ENCODE measurements at places on chromosomes 11 and 22.

DNA sequence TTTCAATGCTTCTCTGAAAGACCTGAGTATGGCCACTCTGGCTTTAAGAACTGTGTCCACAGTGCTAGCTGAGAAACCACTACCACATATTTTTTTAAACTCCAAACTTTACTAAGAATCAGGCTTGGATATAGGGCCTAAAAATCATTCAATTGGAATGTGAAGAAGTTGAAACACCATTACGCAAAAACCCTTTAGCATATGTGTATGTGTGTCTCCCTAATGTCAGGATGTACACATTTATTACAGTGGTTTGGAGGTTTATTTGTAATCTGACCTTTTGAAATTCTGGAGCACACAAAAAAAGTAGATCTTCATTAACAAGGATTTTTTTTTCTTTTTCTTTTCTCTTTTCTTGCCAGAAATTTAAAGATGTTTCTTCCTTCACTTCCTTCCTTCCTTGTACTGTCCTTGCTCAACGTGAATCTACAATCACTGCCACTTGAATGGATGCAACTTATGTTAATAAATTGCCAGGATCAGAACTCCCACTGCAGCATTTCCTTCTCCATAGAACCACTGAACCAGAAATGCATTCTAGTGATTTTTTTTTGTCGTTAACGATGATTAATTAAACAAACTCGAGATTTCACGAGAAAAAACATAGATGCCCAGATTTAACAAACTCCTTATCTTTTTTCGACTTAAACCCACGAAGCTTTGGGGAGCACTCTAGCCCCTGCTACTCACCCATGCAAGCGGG is 3.1 kb upstream of the ADM start:
- H3K4me3 ChIP-seq = peak overlapping the region; percentile 89
- H3K36me3 ChIP-seq = peaks cover 12% of the 10 kb centered on the region
- no peak for DNase-seq
- peak overlapping the region; percentile 83 for H3K27ac ChIP-seq
- H3K4me1 ChIP-seq = peaks cover 37% of the 10 kb centered on the region

- H3K4me1 ChIP-seq = peaks cover 40% of the 10 kb centered on the region
- H3K36me3 ChIP-seq = peaks cover 20% of the 10 kb centered on the region
- H3K4me3 ChIP-seq = peak overlapping the region; percentile 97
Observed at GRCh38 chr11:73760135-73760678, 667 bp downstream of the RAB6A start.

- no peak overlapping the region for H3K27ac ChIP-seq
- peaks cover 8% of the 10 kb centered on the region for H3K4me1 ChIP-seq
- no peak overlapping the region for H3K4me3 ChIP-seq
Observed at GRCh38 chr22:45626198-45626651, 45.4 kb upstream of the ATXN10 start.

DNA sequence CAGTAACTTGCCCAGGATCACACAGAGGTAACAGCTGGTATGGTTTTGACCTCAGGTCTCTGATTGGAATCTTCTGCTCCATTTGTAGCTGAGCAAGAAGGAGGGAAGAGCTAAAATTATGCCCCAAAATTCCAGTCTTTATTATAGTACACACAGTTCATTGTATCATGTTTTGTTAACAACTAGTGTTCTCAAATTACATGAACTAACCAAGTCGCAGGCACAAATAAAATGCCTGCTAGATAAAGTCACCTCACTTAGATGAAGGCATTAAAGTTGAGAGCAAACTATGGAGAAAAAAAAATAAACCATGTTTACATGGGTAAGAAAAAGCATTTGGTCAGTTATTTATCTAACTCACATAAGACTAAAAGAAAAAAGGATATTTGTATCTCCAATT is 58.8 kb downstream of the PDGFD start:
- no peak for DNase-seq
- no peaks in the 10 kb centered on the region for H3K27me3 ChIP-seq
- H3K27ac ChIP-seq = no peak overlapping the region
- no peak overlapping the region for H3K4me3 ChIP-seq
- no peaks in the 10 kb centered on the region for H3K4me1 ChIP-seq

DNA sequence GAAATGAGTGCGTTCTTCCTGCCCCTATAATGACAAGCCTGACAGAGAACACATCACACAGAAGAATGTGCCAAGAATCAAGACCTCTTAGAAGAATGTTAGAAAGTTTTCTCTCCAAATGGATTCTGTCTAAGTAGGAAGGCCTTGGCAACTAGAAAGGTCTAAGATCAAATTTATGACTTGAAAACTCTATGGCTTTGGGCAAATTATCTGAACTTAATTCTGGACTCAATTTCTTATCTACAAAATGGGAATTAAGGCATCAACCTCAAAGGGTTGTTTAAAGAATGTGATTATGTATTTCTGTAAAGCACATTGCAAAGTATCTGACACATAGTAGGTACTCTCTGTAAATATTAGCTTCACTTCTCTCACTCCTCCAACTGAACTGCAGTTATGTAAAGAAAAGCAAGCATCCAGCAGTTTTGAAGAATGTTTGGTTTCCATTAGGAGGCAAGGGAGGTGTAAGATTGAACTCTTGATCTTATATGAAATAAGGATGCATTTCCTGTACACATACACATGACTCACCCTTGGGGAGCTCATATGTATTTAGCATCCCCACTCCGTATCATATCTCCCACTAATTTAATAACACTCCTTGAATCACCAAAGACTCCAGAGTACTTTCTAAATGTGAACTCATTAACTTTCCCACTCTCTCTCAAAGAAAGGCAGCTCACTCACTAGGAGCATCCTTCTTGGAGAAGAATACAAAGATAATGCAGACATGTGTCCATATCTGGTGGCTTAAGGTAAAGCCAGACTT is 77.6 kb downstream of the ETS1 start:
- DNase-seq = no peak
- H3K27ac ChIP-seq = peak overlapping the region; percentile 97
- H3K4me1 ChIP-seq = peaks cover 97% of the 10 kb centered on the region
- peaks cover 96% of the 10 kb centered on the region for H3K36me3 ChIP-seq

GRCh38 chr11:14741195-14741594 is 97.6 kb downstream of the PDE3B start:
- H3K27ac ChIP-seq = peak overlapping the region; percentile 11
- no peak for DNase-seq
- H3K4me1 ChIP-seq = peaks cover 41% of the 10 kb centered on the region
- no peaks in the 10 kb centered on the region for H3K36me3 ChIP-seq

GRCh38 chr11:66082946-66083698 is 13.1 kb downstream of the PACS1 start:
- H3K27me3 ChIP-seq = no peaks in the 10 kb centered on the region
- no peaks in the 10 kb centered on the region for H3K36me3 ChIP-seq
- no peak for DNase-seq

DNA sequence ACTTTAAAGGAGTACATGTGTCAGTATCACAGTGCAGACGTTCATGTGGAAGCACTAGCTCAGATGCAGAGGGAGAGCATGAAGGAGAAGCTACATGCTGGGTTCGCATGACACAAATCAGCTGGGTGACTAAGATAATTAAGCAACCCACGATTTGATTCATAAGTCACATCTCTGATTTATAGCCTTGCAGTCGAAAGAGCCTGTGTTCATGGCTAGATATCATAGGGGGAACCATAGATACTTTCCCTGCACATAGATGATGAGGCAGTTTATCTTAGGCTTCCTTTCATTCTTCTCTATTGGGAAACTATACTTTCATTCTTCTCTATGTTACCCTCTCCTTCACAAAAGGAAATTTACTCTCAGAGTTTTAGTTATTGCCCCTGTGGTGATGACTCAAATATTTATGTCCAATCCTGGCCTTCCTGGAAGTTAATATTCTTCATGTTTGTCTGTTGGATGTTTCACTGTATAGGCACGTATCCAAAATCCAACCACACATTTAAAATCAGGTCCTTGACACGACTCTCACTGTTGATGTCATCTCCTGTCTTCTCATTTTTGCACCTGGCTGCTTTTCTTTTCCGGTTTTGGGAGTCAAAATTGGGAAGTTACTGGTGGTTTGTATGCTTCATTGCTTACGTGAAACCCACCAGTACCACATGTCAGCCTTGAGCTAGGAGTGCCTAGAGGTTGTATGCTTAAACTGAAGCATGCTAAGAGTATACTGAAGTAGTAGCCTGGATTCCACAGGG is 56.3 kb upstream of the SLC5A12 start:
- H3K36me3 ChIP-seq = no peaks in the 10 kb centered on the region
- no peak overlapping the region for H3K27ac ChIP-seq
- H3K4me3 ChIP-seq = no peak overlapping the region

- no peak for DNase-seq
- peaks cover 20% of the 10 kb centered on the region for H3K36me3 ChIP-seq
- H3K27ac ChIP-seq = no peak overlapping the region
- peaks cover 7% of the 10 kb centered on the region for H3K4me1 ChIP-seq
Observed at GRCh38 chr11:31499576-31500178, 9.7 kb downstream of the IMMP1L start.

DNA sequence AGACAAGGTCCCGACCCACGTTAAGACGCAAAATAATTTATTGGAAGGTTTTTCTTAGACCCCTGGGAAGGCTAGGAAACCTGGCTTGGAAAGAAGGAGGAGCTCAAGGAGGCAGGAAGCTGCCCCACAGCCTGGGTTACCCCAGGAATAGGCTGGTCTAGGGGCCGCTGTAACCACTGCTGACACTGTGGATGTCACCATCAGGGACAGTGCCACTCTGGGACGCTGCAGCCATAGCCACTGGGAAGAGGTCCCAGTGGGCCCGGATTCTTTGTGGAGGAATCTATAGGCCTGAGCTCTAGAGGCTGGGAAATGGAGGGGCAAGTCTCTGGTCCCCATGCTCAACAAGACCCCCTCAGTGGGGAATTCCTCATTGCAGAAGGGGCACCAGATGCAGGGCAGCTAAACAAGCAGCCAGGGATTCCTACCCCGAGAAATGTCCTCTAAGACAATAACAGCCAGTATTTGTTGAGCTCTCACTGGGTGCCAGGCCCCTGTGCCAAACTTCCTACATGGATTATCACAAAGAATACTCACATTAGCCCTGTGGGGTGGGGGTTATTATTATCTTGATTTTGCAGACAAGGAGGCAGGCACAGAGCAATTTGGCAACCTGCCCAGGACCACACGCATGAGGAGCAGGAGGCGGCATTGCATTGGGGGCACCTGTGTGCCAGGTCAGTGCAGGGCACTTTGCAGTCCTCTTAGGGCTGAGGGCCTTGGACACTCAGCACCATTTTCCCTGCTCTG is 19.5 kb upstream of the CHKA start:
- no peak for DNase-seq
- no peak overlapping the region for H3K4me3 ChIP-seq
- no peaks in the 10 kb centered on the region for H3K36me3 ChIP-seq
- H3K4me1 ChIP-seq = peaks cover 4% of the 10 kb centered on the region
- no peaks in the 10 kb centered on the region for H3K27me3 ChIP-seq

- H3K27ac ChIP-seq = peak overlapping the region; percentile 6
- H3K27me3 ChIP-seq = no peaks in the 10 kb centered on the region
- DNase-seq = peak; percentile 50
Observed at GRCh38 chr11:46537537-46538295, 56.1 kb downstream of the AMBRA1 start.

- no peaks in the 10 kb centered on the region for H3K36me3 ChIP-seq
- no peak for DNase-seq
- H3K27ac ChIP-seq = no peak overlapping the region
- no peaks in the 10 kb centered on the region for H3K4me1 ChIP-seq
- no peak overlapping the region for H3K4me3 ChIP-seq
Observed at GRCh38 chr22:28297504-28297903, 378.4 kb upstream of the PITPNB start.

- H3K27me3 ChIP-seq = no peaks in the 10 kb centered on the region
- no peak overlapping the region for H3K27ac ChIP-seq
- no peak overlapping the region for H3K4me3 ChIP-seq
- DNase-seq = no peak
Observed at GRCh38 chr11:84543367-84544159, 1083.6 kb downstream of the DLG2 start.

GRCh38 chr11:59706518-59707285 is 6.9 kb downstream of the OR10V1 start:
- H3K27ac ChIP-seq = no peak overlapping the region
- H3K4me1 ChIP-seq = no peaks in the 10 kb centered on the region
- H3K4me3 ChIP-seq = no peak overlapping the region
- no peak for DNase-seq

- H3K36me3 ChIP-seq = peaks cover 86% of the 10 kb centered on the region
- H3K4me3 ChIP-seq = peak overlapping the region; percentile 73
- DNase-seq = no peak
- no peak overlapping the region for H3K27ac ChIP-seq
Observed at GRCh38 chr11:118785362-118785761, 5.6 kb downstream of the DDX6 start.

- no peak for DNase-seq
- H3K36me3 ChIP-seq = peaks cover 51% of the 10 kb centered on the region
- H3K4me1 ChIP-seq = peaks cover 45% of the 10 kb centered on the region
- H3K27me3 ChIP-seq = no peaks in the 10 kb centered on the region
Observed at GRCh38 chr22:36259615-36260300, 6.8 kb downstream of the APOL1 start.

DNA sequence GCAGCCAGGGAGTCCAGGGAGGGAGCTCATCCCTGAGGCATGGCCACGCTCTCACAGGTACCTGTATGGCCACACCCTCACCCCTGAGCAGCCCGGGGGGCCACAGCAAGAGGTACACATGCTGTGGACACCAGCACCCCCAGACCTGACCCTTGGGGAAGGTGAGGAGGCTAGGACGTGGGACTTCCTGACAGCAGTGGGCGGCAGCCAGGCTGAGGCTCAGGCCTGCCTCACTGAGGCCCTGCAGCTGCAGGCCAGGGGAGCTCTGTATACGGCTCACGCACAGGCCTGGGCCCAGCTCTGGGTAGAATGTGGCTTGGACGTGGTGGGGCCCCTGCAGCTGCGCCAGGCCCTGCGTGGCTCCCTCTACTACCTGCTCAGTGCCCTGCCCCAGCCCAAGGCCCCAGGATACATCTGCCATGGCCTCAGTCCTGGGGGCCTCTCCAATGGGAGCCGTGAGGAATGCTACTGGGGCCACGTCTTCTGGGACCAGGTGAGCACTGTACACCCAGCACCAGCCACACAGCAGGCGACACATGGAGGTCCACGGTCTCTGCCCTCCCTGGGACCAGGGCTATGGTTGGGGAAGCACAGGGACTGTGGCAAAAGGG is 1.8 kb downstream of the PGGHG start:
- peaks cover 56% of the 10 kb centered on the region for H3K36me3 ChIP-seq
- H3K4me1 ChIP-seq = peaks cover 31% of the 10 kb centered on the region
- DNase-seq = no peak
- peak overlapping the region; percentile 81 for H3K27ac ChIP-seq
- no peaks in the 10 kb centered on the region for H3K27me3 ChIP-seq

GRCh38 chr11:96466607-96467006 is 76.8 kb downstream of the JRKL start:
- H3K4me3 ChIP-seq = no peak overlapping the region
- H3K27ac ChIP-seq = no peak overlapping the region
- H3K4me1 ChIP-seq = no peaks in the 10 kb centered on the region
- no peak for DNase-seq

- peaks cover 4% of the 10 kb centered on the region for H3K27me3 ChIP-seq
- H3K36me3 ChIP-seq = no peaks in the 10 kb centered on the region
- no peak overlapping the region for H3K27ac ChIP-seq
- no peaks in the 10 kb centered on the region for H3K4me1 ChIP-seq
- no peak for DNase-seq
Observed at GRCh38 chr11:27230192-27230572, 132.8 kb downstream of the CCDC34 start.
